NCI-H774 (cell line): ENCODE measurements at places on chromosomes 1 and 21.

GRCh38 chr1:203359010-203359571 is 8.2 kb upstream of the FMOD start:
- no peak for DNase-seq

DNA sequence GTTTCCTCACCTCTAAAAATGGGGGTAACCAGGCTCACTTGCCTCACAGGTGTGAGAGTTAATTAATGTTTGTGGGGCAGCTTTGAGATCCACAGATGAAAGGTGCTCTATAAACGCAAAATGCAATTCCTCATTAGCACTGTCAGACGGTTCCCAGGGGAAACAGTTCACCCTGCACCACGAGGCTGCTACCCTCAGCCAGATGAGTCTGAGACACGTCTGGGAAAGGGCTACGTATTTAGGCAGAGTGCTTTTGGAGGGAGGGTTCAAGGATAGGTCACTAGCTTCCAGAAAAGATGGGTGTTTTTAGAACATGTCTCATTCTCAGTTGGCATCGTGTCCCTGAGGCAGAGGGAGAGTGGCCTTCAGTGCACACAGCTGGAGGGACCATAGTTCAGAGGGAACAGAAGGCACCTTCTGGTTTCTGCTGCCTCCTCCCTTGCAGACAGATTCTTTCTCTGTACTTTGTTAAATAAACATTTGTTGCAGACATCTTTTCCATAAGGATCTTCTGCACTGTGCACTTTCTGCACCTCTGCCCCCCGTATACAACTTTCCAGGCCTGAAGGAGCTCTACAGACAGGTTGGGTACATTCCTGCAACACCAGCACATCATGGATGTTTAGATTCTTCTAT is 139.9 kb downstream of the CLIC6 start:
- DNase-seq = no peak

GRCh38 chr1:236489710-236490377 is 33.9 kb upstream of the LGALS8 start:
- DNase-seq = peak; percentile 10

DNA sequence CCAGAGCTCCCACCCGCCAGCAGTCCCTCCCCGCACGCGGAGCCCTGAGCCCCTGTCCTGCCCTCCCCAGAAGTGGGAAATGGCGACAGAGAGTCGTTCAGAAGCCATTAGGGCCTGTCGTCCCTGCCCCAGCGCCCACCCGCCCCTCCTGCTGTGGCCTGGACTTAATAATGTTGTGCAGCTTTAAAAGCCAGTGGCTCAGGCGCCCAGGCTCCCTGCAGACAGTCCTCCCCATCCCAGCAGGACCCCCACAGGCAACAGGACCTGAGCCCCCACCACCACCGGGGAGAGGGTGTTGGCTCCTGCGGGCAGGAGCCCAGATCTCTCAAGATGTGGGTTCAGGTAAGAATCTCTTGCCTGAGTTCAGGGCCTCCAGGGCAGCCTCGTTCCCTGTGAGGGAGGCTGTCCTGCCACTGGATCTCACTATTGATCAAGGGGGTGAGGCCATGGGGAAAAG is 125.3 kb upstream of the RUNX3 start:
- DNase-seq = no peak

DNA sequence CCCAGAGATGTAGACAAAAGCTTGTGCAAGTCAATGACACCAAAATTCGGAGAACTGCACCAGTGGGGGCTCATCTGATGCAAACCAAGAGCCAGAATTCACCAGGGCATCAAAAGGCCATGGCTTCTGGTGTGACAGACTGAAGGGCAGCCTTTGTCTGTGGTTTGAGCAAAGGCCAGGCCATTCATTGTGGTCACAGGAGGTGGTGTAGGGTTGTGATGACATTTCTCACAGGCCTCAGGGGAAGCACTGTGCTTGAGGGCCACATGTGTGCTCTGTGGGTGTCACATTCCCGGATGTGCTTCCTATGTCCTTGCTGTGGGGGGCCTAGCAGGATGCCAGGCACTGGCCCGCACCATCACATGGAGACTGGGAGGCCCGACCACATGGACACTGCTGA is 22.5 kb upstream of the KCNE1 start:
- no peak for DNase-seq

DNA sequence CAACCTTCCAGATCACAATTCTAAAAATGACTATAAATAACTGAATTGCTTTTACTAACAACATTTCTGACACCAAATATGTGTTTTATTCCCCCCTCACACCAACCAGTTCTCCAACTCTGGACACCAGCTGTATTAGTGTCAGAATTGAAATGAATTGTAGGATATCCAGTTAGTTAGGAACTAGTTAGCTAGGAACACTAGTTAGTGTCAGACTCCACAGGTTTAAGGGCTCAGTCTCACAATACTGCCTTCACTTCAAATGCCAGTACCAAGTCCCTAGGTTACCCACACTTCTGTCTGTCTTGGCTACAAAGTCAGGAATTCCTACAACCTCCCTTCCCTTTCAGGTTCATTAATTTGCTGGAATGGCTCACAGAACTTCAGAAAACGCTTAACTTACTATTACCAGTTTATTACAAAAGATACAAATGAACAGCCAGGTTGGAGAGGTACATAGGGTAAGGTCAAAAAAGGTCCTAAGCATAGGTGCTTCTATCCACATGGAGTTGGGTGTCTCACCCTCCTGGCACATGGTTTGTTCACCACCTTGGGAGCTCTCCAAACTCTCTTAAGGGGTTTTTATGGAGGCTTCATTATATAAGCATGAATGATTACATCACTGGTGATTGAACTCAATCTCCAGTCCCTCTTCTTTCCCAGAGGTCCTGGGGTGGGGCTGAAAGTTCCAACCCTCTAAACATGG is 4.2 kb downstream of the STXBP3 start:
- no peak for DNase-seq

DNA sequence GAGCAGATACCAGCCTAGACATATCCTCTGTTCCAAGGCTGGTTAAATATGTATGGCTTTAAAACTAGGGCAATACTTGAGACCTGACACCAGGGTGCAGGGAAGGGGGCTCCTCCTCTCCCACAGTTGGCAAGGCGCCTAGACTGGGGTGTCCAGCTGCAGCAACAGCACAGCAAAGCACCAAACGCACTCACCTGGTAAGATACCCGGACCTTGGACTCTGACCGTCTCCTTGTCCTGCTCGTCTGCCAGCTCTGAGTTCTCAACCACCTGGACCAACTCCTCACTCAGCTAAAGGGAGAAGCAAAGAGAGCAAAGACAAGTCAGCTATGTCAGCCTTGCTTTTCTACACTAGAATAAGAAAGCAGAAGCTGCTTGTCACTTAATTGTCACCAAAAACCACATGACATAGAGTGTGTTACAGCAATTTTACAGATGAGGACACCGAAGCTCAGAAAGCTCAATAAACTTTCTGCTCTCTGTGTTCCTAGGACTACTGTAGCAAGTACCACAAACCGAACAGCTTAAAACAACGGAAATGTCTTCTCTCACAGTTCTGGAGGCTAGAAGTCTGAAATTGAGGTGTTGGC is 4.4 kb downstream of the PACC1 start:
- no peak for DNase-seq

- DNase-seq = no peak
These were observed 9.0 kb upstream of the FAM131C start for GRCh38 chr1:16082283-16083038.

DNA sequence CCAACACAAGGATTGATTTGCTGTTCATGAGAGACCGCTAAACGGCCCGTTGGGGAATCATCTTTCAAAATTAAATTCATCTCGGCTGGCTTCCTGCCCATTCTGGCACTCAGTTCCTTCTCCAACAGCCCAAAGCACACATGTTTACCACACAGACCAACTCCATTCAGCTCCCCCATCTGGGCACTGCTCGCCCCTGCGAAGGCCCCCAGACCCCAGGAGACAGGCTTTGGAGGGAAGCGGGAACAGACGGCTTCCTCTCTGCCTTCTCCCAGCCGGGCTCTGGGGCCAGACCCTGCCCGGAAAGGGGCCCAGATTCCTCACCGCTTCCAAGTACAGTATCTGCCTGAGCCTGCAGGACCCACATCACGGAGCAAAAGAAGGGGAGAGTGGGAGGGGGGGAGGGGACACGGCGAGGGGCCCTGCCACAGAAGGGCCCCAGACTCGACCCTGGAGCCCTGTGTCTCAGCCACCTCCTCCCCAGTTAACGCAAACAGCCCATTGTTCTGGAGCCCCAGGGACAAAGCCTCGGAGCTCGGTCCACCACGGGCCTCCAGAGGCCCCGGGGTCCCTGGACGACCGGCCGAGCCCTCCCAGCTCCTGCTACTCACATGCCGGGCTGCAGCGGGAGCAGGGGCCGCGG is 660 bp downstream of the MEGF6 start:
- DNase-seq = no peak

DNA sequence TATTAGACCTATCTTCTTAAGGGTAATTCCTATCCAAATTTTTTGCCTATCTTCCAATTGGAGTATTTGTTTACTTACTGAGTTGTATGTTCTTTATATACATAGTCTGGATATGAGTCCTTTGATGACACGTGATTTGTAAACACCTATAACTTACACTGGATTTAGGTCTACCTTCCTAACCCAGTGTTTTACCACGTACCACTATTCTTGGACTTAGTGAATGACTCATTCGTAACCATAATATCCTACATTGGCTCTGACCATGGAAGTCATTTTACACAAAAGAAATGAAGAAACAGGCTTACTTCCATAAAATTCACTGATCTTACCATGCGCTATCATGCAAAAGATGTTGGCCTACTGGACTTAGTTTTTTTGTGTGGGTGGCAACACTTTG is 23.9 kb upstream of the ZZZ3 start:
- no peak for DNase-seq

DNA sequence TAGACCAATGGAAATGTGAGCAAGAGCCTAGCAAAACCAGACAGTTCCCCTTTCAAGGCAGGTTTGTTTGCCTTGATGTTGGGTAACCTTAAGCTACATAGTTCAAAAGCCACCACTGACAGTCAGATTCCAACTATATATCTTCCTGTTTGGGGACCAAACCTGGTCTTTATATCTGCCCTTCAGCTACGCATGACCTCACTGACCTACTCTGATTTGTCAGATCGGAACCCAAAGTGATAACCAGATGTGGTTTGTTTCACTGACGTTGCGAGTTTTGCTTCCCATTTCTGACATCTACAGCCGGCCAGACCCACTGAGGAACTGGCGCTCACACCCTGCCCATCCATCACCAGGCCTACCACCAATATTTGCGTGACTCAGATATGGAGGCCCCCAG is 361.1 kb upstream of the CHRM3 start:
- no peak for DNase-seq

DNA sequence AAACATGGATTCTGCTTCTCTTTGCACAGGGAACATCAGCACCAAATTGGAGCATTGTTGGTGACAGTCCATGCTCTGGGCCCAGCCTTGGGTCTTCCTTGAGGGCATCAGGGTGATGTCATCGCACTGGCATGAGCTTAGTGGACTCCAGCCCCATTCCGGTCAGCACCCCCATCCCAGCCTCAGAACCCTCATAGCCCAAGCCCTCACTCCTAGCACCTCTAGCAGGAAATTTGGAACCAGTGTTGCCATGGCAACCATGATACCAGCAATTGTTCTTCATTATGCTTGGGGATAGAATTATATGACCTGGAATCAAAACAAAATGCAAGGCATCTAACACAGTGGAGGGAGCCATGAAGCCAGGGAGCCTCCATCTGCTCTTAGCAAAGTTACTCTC is 83.1 kb downstream of the VWA5B1 start:
- DNase-seq = no peak

GRCh38 chr1:243409284-243409683 is 153.4 kb downstream of the SDCCAG8 start:
- DNase-seq = no peak

DNA sequence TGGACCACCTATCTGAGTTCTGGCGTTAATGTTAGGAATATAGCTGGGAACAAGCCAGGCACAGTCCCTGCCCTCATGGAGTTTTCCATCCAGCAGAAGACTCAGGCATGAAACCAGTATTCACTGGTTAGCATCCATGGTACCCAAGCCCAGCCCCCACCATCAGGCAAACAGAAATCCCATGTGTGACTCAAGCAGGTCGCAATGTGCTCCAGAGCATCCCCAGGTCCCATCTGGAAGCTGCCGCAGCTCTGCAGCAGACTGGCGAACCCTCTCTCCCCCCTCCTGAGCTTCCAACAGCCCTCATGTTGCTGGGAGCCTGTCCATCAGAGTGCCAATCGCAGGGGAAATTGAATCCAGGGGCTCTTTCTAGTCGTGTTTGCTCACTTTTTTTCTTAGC is 174.2 kb downstream of the RRAGC start:
- no peak for DNase-seq

DNA sequence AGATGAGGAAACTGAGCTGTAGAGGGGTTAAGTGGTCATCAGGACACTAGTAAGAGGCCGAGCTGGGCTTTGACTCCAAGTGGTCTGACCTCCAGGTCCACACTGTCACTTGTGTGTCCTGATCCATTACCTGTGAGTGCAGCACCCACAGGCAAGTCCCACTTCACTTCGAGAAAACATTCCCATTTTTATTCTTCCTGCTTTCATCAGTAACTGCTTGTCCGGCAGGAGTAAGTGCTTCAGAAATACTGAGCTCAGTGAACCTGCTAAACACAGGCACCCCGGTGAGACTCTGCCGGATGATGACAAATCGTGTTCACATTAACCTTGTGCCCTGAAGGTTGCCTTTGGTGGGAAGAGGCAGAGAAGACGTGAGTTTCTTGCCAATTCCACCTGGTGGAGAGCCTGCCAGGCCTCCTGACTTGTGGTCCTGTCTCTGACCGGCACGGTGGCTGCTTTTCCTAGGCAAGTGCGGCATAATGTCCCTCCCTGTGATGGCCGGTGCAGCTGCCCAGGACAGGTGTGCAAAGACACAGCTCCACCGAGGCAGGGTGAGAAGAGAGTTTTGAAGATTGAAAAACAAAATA is 29.4 kb downstream of the ZBTB18 start:
- DNase-seq = no peak

GRCh38 chr1:23525558-23526250 is 5.3 kb downstream of the E2F2 start:
- no peak for DNase-seq

GRCh38 chr1:199735660-199736059 is 291.9 kb upstream of the NR5A2 start:
- DNase-seq = no peak

GRCh38 chr1:90143591-90143990 is 148.7 kb downstream of the ZNF326 start:
- no peak for DNase-seq

DNA sequence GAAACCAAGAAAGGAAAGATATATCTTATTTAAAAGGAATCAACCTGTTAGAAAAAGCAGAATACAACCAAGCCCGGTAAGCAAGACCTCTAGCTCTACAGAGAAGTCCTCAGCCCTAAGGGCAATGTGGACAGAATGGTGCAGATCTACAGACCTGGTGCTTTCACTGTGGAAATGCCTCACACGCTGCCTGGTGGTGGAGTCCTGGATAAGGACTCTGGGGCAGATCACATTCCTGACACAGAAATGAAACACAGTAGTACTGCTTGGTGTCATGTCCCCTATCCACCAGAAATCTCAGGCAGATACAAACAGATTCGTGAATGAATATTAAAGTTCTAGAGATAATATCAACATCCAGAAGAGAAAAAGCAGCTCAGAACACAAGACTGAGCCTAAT is 6.8 kb downstream of the CNN3 start:
- no peak for DNase-seq

- no peak for DNase-seq
These were observed 275.1 kb upstream of the VAMP3 start for GRCh38 chr1:7495962-7496361.
